ENCODE measurements at places on chromosomes 13 and 19. TPM values are rescaled to one million over a fixed set of nuclear protein-coding genes. Genes with fewer than 3 reads are reported as not detected.

RPS19 gene
- 3,799 TPM for polyA plus RNA-seq

KLHL1 gene
- 0.05 TPM for polyA plus RNA-seq

MIER2 gene
- 24.9 TPM for polyA plus RNA-seq

HSH2D gene
- 40.4 TPM for polyA plus RNA-seq

NDUFA3 gene
- 190 TPM for polyA plus RNA-seq

KL gene
- 0.80 TPM for polyA plus RNA-seq

FCER2 gene
- 14.4 TPM for polyA plus RNA-seq

CGB8 gene
- polyA plus RNA-seq: 0.27 TPM

APOC4 gene
- 0.32 TPM for polyA plus RNA-seq

ZNF701 gene
- 17.7 TPM for polyA plus RNA-seq

PNMA8A gene
- 9.7 TPM for polyA plus RNA-seq

RNF225 gene
- not detected for polyA plus RNA-seq

C1QTNF9B gene
- polyA plus RNA-seq: 0.34 TPM

CRYL1 gene
- 17.5 TPM for polyA plus RNA-seq

TLE6 gene
- polyA plus RNA-seq: 4.9 TPM

KANK2 gene
- polyA plus RNA-seq: 18.3 TPM

All from thymus (tissue), 14 donors.